ENCODE measurements at places on chromosomes 6 and 20.

- DNase-seq, result no peak
Measured at GRCh38 chr6:16857969-16858592, 96.8 kb upstream of the ATXN1 start.

GRCh38 chr6:123747515-123747914 lies 56.1 kb upstream of the NKAIN2 start:
- DNase-seq, result no peak

- no peak for DNase-seq
Measured at GRCh38 chr6:139569566-139569965, 195.1 kb upstream of the CITED2 start.

GRCh38 chr6:157779705-157780604 lies 43.1 kb upstream of the SNX9 start:
- no peak for DNase-seq

DNA sequence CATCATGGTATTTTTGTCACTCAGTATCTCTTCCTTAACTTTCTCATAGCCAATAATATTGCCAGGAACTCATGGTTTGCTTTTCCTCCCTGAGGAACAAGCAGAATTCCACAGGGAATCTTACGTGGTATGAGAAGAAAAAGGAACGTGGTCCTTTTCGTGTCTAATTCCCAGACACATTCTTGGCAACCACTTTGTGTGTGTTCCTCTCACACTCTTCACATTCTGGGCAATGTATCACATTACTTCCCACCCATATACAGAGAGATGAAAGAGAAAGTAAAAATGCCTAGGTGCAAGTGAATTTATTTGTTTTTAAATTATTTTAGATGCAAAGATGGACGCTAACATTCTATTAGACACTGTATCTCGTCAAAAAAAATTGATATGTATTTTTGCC lies 102.7 kb downstream of the PTPRK start:
- no peak for DNase-seq

DNA sequence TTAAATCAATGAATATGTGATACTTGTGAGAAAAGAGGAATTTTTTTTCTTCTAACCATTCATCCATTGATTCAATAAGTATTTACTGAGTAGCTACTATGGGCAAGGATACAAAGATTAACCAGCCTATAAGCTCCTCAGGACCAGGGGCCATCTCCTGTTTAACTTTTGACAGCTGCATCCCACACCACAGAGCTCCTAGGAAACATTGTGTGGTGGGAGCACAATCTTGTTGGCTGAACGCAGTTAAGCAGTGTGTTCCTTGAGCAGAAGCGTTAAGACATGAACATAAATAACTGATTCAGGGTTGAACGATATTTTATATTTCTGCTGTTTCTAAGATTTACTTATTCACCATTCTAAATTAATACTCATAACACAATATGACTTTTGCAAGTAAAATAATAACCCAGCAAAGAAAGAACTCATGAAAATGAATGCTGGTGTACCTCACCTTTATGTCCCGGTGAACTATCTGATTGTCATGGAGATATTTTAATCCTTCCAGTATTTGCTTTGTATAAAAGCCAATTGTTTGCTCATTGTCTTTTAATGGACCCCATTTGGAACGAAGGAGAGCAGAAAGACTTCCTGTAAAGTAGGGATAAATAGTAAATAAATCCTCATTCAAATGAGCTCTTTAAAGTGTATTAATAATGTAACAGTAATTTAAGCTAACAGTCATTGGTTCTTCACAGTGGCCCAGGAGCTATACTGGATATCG lies 62.6 kb upstream of the MAP7 start:
- no peak for DNase-seq

DNA sequence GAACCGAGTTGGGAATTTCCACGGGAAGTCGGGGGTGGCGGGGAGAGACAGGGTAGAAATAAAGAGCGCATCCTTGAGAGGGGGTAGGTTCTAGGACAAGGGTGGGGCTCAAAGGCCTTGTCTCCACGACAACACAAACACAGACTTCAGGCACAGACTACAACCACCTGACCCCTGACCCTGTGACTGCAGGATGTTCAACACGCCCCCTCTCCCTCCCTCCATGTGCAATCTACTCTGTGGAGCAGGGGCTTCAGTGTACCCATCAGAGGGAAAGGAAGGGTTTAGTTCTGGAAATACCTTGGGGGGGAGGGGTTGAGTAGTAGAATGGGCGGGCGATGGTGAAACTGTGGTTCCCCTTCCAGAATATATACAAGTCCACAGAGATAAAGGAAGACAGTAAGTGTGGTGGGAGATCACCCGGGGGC lies 651 bp upstream of the TAPBP start:
- DNase-seq, result no peak

- DNase-seq, result no peak
Measured at GRCh38 chr20:44772636-44773035, 27.0 kb downstream of the KCNK15 start.
